ENCODE measurements at places on chromosomes 1 and 21. TPM values are rescaled to one million over a fixed set of nuclear protein-coding genes. Genes with fewer than 3 reads are reported as not detected.

Gene OLIG2
- total RNA-seq = 1.3 TPM

Gene AVPR1B
- total RNA-seq = not detected

Gene ELAPOR1
- 0.33 TPM for total RNA-seq

Gene HSD3B2
- not detected for total RNA-seq

Gene KCNK2
- total RNA-seq = 0.80 TPM

Gene DLGAP3
- total RNA-seq = 0.34 TPM

Gene GBP2
- total RNA-seq = 19.1 TPM

Measured in Daoy (cell line).